ENCODE measurements at places on chromosomes 3 and 15. TPM values are rescaled to one million over a fixed set of nuclear protein-coding genes. Genes with fewer than 3 reads are reported as not detected.

Gene EOMES
- not detected for total RNA-seq

Gene EHHADH
- total RNA-seq = 7.6 TPM

Gene PLSCR2
- total RNA-seq = 0.44 TPM

- H3K27me3 ChIP-seq = no peaks in the 10 kb centered on the region
- H3K36me3 ChIP-seq = peaks cover 20% of the 10 kb centered on the region
- H3K4me1 ChIP-seq = peaks cover 2% of the 10 kb centered on the region
- no peak for DNase-seq
- no peak overlapping the region for H3K27ac ChIP-seq
These were observed 6.3 kb downstream of the TMEM43 start for GRCh38 chr3:14131134-14131533.

DNA sequence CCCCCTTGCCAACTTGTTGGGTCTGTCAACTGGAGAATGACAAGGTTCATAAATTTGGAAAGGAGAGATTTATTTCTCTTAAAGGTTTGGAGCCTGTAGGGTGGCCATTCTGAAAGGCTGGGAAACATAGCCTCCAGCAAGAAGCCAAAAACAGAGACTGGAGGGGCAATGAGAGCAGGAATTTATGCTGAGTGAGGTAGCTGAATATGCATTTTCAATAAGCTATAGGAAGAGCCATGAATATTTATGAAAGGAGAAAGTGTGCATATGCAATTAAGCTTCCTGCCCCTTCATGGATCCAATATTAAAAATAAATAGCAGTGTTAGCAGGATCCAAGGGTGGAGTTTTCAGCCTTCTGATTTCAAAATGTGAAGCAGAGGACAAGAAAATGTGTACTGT is 306.1 kb upstream of the LRRC3B start:
- no peak overlapping the region for H3K27ac ChIP-seq
- DNase-seq = no peak
- H3K4me3 ChIP-seq = no peak overlapping the region
- H3K27me3 ChIP-seq = no peaks in the 10 kb centered on the region
- H3K36me3 ChIP-seq = no peaks in the 10 kb centered on the region

- H3K27me3 ChIP-seq = no peaks in the 10 kb centered on the region
- no peak overlapping the region for H3K27ac ChIP-seq
- DNase-seq = no peak
- no peaks in the 10 kb centered on the region for H3K4me1 ChIP-seq
These were observed 472.6 kb upstream of the NECTIN3 start for GRCh38 chr3:110598847-110599490.

DNA sequence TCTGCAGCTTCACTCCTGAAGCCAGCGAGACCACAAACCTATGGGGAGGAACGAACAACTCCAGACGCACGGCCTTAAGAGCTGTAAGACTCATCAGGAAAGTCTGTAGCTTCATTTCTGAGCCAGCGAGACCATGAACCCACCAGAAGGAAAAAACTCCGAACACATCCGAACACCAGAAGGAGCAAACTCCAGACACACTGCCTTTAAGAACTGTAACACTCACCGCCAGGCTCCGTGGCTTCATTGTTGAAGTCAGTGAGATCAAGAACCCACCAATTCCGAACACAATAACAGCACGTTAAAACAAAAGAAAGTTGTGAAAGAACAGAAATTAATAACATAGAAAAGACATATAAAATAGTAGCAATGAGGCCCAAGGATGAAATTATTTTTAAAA is 300.5 kb upstream of the MDFIC2 start:
- H3K36me3 ChIP-seq = no peaks in the 10 kb centered on the region
- H3K27me3 ChIP-seq = no peaks in the 10 kb centered on the region

- H3K36me3 ChIP-seq = no peaks in the 10 kb centered on the region
- H3K4me3 ChIP-seq = no peak overlapping the region
- H3K4me1 ChIP-seq = no peaks in the 10 kb centered on the region
- peak; percentile 5 for DNase-seq
- H3K27ac ChIP-seq = no peak overlapping the region
These were observed 161.4 kb downstream of the WNT7A start for GRCh38 chr3:13718436-13718835.

GRCh38 chr3:12405432-12406272 is 78.6 kb upstream of the TSEN2 start:
- no peaks in the 10 kb centered on the region for H3K27me3 ChIP-seq
- no peak overlapping the region for H3K4me3 ChIP-seq
- H3K27ac ChIP-seq = peak overlapping the region; percentile 78
- peaks cover 9% of the 10 kb centered on the region for H3K36me3 ChIP-seq
- peaks cover 24% of the 10 kb centered on the region for H3K4me1 ChIP-seq
- DNase-seq = no peak

DNA sequence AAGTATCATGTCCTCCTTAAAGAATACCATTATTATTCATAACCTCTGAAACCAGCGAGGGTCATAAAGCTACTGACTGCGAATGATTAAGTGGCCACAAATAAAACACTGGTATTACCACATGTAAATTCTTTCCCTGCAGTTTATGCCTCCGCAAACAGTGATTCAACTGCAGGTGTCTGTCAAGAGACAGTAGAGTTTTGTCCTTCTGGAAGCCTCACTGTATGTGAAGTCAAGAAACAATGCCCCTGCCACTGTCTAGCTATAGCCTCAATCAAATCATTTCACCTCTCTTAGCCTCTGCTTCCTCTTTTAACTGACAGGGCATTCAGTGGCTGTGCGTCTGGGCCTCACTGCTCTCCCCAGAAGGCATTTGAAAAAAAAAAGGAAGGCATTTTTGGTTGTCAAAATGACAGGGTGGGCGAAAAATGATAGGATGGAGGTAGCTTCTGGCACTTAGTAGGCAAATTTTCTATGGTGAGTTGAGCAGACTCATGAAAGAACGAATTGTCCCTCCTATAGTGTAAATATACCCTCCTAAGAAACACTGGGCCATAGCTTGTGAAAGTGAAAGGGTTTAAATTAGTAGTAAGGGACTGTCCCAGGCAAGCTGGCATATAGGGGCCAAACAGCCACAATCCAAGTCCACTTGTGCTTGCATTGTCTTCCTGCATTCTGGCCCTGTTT is 66.7 kb downstream of the FILIP1L start:
- no peaks in the 10 kb centered on the region for H3K36me3 ChIP-seq
- no peak overlapping the region for H3K4me3 ChIP-seq
- H3K27me3 ChIP-seq = no peaks in the 10 kb centered on the region

GRCh38 chr15:74964794-74965193 is 8.2 kb upstream of the RPP25 start:
- H3K27me3 ChIP-seq = peaks cover 46% of the 10 kb centered on the region
- no peak for DNase-seq
- H3K4me1 ChIP-seq = no peaks in the 10 kb centered on the region
- H3K27ac ChIP-seq = no peak overlapping the region

DNA sequence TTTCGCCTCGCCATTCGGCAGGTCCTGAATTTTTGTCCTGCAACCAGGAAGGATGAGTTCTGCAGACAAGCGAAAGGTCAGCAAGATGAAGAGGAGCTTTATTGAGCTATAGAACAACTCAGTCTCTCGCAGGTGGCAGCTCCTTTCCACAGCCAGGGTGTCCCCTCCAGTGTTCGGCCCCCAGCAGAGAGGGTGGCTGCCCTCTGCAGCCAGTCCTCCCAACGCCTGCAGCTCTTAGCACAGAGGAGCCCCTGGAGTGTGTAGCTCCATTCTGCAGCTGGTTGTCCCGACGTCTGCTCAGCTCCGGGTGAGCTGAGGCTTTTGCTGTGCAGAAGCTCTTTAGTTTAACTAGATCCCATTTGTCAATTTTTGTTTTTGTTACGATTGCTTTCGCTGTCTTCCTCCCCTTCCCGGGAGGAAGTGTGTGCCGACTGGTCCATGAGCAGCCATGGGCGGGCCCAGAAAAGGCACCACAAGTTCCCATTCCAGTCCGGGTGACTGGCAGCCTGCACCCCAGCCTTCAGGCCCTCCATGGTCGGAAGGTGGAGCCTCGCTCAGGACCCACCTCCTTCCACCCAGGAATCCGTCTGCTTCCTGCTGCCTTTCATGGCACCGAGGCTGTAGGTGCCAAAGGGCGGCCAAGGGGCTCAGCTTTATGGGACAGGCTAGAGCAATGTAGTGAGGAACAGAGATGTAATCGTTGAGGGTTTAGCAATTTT is 497.8 kb upstream of the CNTN4 start:
- no peaks in the 10 kb centered on the region for H3K36me3 ChIP-seq
- H3K4me1 ChIP-seq = peaks cover 5% of the 10 kb centered on the region
- DNase-seq = no peak
- H3K27ac ChIP-seq = no peak overlapping the region

DNA sequence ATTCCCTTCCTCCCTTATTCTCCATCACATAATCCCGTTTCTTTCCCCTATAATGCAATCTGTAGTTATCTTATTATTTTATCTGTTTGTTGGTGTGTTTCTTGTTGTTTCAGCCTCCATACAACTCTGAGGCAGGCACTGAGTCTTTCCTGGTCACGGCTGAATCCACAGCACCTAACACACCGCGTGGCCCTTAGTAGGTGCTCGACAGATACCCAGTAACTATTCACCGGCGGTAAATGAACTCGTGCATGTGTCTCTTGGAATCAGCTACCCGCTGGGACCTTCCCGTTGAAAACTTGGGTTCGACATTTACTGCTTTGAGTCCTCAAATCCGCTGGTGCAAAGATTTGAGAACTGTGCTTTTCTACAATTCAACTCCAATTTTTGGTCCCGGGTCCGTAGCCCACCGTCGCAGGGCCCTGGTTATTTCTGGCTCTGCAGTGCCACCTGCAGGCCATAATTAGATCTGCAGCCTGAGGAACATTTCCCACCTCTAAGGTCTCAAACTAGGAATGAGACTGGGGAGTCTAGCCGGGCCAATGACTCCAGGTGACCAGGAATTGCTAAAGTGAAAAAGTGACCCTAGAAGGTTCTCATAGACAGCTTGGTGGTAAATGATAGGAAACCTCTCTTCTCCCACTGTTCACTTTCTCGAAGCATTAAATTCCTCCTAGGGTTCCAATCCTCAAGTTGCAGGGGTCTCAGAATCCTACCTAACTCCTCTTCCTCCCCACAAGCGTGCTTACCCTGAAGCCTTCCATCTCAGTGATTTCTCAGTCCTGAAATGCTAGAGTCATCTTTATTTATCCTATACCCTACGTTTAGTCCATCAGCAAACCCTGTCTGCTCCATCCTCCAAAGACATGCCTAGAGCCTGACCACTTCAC is 40.0 kb upstream of the TRH start:
- peaks cover 6% of the 10 kb centered on the region for H3K36me3 ChIP-seq
- peak overlapping the region; percentile 17 for H3K4me3 ChIP-seq
- DNase-seq = peak; percentile 16
- no peak overlapping the region for H3K27ac ChIP-seq
- H3K27me3 ChIP-seq = peaks cover 13% of the 10 kb centered on the region

- no peak overlapping the region for H3K27ac ChIP-seq
- H3K36me3 ChIP-seq = no peaks in the 10 kb centered on the region
- H3K27me3 ChIP-seq = peaks cover 7% of the 10 kb centered on the region
- H3K4me3 ChIP-seq = no peak overlapping the region
- no peak for DNase-seq
These were observed 47.2 kb downstream of the RASGRP1 start for GRCh38 chr15:38517312-38517975.

DNA sequence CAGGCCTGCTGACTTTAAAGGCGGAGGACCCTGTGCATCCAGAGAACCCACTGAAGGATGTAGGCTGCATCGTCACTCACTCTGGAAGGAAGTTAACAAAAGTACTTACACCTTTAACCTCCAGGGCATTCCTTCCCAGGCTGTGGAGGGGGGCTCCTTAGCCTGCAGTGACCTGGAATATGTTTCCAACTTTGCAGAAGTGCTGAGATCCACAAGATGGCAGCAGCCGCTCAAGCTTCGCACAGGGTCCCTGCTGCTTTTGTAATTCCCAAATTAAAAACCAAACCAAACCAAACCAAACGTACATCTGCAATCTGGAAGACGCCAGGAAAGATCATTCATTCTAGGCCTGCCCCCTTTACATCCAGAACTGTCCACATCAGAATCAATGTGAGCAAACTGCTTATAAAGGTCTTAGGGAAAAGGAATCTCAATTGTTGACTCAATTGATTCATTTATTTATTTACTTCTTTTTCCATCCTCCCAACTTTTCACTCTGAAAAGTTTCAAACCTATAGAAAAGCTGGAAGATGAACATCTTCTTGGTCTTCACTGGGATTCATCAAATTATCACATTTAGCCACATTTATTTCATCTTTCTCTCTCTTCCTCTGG is 70.5 kb upstream of the KLHL25 start:
- H3K27me3 ChIP-seq = peaks cover 3% of the 10 kb centered on the region
- H3K4me1 ChIP-seq = peaks cover 7% of the 10 kb centered on the region
- peak; percentile 30 for DNase-seq

DNA sequence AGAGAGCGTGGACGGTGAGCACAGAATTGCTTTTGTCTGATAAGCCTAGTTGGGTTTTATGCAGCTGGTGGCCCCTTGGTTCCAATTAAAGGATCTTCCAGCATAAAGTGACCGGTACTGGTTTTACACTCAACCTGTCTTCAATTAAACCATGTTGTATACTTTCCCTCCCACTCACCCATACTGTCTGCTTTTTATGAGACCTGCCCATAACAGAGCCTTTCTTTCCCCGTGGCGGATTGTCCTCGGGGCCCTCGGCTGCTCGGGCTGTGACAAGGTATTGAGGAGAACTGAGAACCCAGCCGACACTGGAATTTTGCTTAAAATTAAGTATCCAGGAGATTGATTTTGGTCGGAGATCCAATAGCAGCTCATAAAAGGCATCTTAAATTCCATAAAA is 98.4 kb downstream of the TMEM266 start:
- H3K4me3 ChIP-seq = no peak overlapping the region
- no peaks in the 10 kb centered on the region for H3K36me3 ChIP-seq
- no peak overlapping the region for H3K27ac ChIP-seq
- no peak for DNase-seq
- peaks cover 6% of the 10 kb centered on the region for H3K4me1 ChIP-seq

All from progenitor cell of endocrine pancreas (in vitro differentiated cells).